Calu3 (cell line): ENCODE measurements at places on chromosomes 5 and 9. TPM values are rescaled to one million over a fixed set of nuclear protein-coding genes. Genes with fewer than 3 reads are reported as not detected.

The ZNF658 gene
- total RNA-seq, result 2.5 and 3.1 TPM in 2 replicates

The TMOD1 gene
- total RNA-seq, result 0.14 and 0.15 TPM in 2 replicates

The TRMO gene
- 4.8 and 5.0 TPM in 2 replicates for total RNA-seq

The BAAT gene
- 10.2 and 18.6 TPM in 2 replicates for total RNA-seq

The IFNE gene
- 8.3 and 8.4 TPM in 2 replicates for total RNA-seq

The PCDHGA12 gene
- total RNA-seq, result 2.1 and 2.9 TPM in 2 replicates

The ALDH1A1 gene
- total RNA-seq, result 17.2 and 17.7 TPM in 2 replicates

The PCDHGA5 gene
- total RNA-seq, result 0.10 and 0.12 TPM in 2 replicates

The GGTA1 gene
- total RNA-seq, result not detected in 2 replicates

DNA sequence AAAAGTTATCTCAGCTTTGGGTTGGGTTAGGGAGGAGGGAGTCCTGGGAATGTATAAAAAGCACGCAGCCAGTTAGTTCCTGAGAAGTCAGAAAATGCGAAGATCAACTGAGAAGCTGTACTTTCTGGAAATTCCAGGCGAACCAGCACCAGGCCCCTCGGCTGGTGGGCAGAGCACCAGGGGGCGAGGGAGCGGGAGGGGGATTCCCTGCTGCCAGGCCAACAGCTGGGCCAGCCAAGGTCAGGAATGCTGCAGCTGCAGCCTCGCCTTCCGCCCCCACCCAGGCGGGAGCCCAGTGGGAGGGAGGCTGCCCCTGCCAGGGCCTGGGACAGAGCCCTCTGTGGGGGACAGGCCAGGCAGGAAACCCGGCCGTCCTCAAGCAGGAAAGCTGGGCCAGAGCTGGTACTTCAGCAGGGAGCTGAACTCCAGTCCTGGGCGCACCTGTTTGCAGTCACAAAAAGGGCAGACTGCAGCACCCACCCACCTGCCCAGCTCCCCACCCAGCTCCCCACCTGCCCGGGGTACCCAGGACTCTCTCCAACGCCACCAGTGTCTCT, 35.5 kb downstream of the VAV2 start:
- no peak for DNase-seq

DNA sequence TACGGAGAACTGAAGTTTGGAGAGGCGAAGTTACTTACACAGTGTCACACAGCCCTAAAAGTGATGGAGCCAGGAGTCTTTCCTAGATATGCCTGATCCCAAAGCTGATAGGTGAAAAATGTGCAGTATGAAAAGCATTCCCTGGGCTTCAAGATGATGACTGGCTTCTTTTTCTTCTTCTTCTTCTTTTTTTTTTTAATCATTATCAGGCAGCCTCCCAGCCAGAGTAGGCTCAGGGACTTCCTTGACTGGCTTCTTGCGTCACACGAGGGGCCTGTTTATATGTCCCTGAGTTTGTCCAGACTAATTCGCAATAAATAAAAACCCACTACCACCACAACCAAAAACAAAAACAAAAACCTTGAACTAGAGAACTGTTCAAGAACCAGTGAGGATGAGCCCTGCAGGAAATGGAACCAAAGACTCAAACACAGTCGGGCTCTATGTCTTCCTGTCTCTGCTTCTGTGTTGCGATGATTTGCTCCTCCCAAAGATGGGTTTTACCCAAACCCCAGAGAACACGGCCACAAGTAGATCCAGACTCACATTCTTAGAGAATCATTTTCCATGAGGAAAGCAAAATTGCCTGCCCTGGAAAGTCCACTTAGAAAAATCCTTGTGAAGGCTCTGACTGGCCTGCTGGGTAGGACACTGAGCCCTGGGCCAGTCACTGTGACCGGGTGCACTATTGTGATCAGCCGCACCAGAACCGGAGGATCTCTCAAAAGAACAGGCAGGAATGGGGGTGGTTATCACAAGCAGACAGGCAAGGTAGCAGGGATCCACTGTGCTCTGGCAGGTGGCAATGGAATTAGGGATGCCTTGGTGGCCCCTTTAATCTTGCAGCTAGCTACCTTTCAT, 38.0 kb upstream of the ADAM19 start:
- DNase-seq, result no peak

- DNase-seq, result no peak
These were observed 2.4 kb downstream of the PGGT1B start for GRCh38 chr5:115260248-115260647.

- DNase-seq, result no peak
These were observed 194.3 kb upstream of the MAP3K1 start for GRCh38 chr5:56620903-56621677.

DNA sequence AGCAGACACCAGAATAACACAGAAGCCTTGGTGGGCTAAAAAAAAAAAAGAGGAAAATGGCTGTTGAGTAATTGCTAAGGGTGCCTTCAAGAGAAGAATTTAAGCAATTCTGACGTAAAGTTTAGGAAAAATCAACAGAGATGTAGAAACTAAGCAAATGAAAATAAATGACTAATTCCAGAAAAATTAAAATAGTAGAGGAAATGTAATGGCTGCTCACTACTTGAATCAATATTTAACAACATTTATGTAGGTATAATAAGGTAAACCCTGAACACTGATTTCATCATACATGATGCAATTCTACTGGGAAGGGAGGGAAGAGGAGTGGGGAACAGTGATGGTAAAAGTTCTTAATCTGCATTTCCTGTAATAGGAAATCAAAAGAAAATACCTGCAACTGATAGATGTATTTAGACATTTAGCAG, 41.4 kb downstream of the PUM3 start:
- DNase-seq, result no peak

GRCh38 chr9:125024917-125025316, 84.0 kb upstream of the GOLGA1 start:
- no peak for DNase-seq

GRCh38 chr9:129580211-129580915, 40.5 kb downstream of the C9orf50 start:
- DNase-seq, result peak; percentile 82

- peak; percentile 76 for DNase-seq
These were observed 6.1 kb upstream of the TNIP1 start for GRCh38 chr5:151086905-151087360.

- no peak for DNase-seq
These were observed 20.5 kb downstream of the MVB12B start for GRCh38 chr9:126347093-126347492.

GRCh38 chr5:97094579-97095317, 47.7 kb downstream of the LIX1 start:
- DNase-seq, result no peak

DNA sequence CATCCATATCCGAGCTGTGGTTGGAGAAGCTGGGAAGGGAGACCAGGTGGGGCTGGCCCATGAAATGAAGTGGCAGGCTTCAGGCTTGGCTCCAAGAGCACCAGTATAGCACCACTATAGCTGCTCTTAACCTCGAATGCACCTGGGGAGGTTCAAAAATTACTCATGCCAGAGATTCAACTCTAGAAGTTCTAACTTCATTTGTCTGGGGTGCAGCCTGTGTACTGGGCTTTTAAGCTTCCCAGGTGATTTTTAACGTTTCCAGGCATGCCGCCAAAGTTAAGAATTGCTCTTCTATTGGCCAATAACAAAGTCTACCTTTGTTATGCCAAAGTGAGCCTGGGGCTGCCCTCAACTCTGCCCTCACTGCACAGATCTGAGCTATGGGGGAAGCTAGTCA, 458 bp downstream of the PRSS3 start:
- peak; percentile 4 for DNase-seq

GRCh38 chr5:18024542-18024941, 390.3 kb downstream of the TAF11L14 start:
- DNase-seq, result no peak

DNA sequence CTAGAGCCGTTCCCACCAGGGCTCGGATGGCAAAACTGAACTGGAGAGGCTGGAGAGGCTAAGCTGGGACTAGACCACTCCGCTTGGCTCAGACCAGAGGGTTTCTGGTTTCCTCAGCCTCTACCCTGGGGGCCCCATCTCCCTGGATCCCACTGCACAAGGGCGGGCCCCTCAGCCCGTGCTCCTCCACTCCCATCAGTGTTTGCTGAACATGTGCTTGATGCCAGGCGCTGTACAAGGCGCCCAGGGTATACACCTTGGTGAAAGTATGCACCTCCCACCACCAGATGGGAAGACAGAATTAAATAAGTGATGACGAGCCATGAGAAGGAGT, 18.0 kb downstream of the GPX3 start:
- no peak for DNase-seq

- DNase-seq, result no peak
These were observed 33.7 kb upstream of the PRDM12 start for GRCh38 chr9:130630506-130631330.

GRCh38 chr9:134738869-134739659, 97.5 kb downstream of the COL5A1 start:
- peak; percentile 59 for DNase-seq

DNA sequence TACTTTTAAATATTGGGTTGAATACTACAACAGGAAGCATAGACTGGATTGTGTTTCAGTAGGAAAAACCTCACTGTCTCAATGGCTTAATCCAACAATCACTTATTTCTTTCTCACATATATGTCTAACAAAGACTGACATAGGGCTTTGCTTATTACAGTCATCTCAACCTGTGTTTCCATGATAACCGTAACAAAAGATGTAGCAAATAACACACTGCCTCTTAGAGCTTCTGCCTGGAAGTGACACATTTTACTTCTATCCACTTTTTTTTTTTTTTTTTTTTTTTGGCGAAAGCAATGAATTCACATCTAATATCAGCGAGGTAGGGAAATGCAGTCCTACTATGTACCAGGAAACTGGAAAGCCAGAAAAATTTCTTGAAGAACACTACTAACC, 204.9 kb upstream of the CDKN2B start:
- DNase-seq, result no peak

DNA sequence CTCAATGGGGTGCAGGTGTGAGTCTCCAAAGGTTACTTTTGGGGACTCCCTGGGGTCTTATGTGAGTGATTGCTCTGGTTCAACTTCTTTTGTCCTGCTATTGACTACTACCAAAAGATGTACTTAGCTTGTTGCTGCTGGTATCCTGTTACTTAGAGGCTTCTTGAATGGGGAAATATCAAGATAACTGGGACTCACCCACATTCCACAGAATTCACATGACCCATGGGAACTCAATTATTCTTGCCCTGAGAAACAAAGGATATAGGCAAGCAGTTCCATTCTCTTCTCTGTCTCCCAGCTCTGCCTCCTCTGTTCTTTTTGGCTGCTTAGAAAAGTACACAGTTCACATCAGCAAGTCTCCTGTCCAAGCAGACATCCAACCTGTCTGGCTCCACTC, 105.9 kb downstream of the UNC13B start:
- no peak for DNase-seq

DNA sequence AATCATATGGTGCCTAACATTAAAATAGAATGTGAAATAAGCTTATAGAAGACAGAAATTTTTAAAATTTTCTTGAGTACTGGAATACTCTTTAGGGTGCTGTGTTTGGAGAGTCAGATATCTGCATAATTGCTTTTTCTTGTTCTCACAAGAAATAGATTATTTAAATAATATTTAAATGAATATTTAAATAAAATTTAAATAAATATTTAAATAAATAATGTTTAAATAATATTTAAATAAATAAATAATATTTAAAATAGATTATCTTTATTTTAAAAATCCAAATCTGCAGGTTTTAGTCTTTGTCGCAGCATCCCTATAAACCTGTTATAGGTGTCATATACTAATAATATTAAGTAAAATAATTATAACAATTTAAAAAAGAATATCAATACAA, 1589.4 kb downstream of the MAT2B start:
- no peak for DNase-seq

DNA sequence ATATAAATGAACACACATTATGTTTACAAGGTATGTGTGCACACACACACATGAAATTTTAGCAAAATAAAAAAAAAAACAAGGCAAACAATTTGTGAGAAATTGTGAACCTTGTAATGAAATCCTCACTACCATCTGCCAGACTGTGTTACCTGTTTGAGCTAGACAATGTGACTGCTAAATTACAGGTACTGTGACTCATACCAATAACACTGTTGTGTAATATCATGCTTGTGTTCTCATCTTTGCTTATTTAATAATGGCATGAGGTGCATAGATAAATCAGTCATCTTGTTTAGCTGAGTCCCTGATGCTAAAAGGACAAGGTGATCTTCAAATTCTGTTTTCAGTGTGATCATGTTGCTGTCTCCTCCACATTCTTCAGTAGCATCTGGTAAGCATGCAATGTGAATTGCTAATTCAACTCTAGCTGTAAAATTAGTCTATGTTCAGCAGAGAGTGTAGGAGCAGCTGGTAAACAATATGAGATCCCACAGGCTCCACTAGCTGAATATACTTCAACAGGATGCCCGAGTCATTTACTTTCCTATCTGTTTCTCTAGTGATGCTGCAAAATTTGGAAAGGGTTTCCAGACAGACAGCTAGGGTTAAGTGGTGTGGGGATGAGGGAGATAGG, 966.3 kb upstream of the C9orf72 start:
- DNase-seq, result no peak

- peak; percentile 57 for DNase-seq
These were observed 66.4 kb upstream of the FER start for GRCh38 chr5:108681079-108681921.

DNA sequence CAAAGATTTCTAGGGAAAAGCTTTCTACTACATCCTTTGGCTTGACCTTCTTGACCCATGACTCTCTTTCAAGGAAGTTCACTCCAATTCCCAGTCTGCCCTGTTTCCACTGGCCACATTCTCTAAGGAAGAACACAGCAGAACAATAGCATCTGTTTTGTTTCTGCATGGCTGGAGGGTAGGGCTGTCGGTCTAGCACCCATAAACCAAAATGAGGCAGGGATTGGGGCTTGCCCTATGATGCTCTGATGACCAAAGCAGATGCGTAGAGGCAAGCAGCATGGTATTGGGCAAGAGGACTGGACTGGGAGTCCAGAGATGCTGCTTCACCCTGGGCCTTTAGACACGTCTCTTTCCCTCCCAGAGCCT, 24.1 kb downstream of the GOLGA2 start:
- no peak for DNase-seq

GRCh38 chr9:108254236-108254635, 601.5 kb downstream of the ACTL7B start:
- no peak for DNase-seq

DNA sequence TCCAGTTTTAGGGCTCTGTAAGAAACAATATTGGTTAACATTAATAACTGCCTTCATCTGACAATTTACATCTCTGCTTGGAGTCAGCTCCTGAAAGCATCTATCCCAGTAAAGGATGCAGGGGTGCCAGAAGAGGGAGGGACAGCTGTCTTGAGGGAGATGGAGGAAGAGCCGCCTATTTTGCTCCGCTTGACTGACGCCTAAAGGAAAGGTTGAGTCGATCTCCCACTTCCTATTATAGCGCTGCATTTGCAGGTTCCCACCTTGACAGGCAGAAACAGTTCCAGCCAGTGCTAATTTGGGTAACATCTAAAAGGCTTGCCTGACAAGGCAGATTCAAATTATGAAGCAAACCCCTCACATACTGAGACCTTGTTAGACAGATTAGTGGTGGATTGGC, 374.6 kb downstream of the SPATA31D1 start:
- DNase-seq, result no peak

- DNase-seq, result no peak
These were observed 73.9 kb downstream of the KLF9 start for GRCh38 chr9:70340572-70340971.

GRCh38 chr9:4662989-4663792, 1.1 kb downstream of the PLPP6 start:
- DNase-seq, result no peak

GRCh38 chr5:73379435-73379834, 69.1 kb downstream of the FOXD1 start:
- DNase-seq, result no peak
